ENCODE measurements at places on chromosomes 7 and 10.

GRCh38 chr10:45404087-45404769 is 30.2 kb downstream of the ALOX5 start:
- no peak for DNase-seq

GRCh38 chr7:25481891-25482290 is 253.6 kb upstream of the NPVF start:
- no peak for DNase-seq

DNA sequence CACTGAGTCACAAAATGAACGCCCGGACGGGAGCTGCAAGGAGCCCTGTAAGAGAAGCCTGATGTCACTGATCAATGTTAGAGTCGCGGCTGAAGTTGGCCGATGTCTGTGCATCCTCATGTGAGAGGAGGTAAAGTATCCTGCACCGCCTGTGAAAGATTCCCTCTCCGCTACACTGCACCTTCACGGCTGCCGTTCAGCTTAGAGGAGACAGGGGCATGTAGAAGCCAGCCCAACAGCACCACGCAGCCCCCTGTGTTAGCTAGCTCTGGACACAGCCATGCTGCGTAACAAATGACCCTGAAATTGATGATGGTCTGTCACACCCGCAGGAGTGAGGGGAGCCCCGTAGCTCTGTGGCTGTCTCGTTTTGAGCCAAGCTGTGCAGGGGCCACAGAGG is 81.5 kb upstream of the DIP2C start:
- no peak for DNase-seq

DNA sequence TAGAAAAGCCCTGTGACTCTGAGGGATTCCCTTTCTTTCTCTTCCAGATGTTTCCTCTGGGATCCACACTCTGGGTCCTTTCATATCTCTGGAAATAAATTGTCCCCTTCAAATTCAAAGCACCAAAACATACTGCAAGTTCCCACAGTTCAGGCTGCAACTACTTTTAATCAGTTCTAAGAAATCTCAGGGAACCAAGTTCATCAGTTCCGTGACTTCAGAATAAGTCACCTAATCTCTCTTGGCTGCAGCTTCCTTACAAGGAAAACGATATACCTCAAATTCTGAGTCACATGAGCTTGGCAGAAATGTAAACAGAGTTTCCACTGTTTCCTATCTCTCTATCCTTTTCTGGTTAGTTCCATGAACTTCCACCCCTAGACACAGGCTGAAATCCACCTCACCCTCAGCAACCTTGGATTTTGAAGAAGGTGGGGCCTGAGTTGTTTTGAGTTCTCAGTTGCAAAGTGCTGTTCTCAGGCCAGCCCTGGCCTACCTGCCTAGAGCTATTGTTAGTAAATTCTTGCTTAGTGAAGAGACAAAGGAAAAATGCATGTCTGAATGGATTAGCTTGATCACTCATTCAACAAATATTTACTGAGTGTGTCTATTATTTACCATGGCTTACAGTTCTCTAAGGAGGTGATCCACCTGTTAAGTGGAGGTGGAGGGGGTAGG is 59.3 kb upstream of the IL6 start:
- no peak for DNase-seq

DNA sequence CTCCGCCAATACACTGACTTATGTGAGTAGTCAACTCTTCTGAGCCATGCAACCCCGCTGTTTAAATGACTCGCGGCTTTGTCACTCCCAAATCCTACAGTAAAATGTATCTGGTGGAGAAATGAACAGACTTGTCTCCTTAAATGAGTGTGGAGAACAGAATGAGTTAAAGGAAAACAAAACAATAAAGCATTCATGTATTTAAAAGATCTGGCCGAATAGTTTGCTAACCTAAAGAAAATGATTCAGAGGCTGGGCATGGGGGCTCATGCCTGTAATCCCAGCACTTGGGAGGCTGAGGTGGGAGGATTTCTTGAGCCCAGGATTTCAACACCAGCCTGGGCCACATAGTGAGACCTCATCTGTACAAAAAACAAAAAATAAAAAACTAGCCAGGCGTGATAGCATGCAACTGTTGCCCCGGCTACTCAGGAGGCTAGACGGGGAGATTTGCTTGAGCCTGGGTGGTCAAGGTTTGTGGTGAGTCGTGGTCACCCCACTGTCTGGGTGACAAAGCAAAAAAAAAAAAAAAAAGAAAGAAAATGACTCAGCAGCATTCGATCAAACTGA is 86.5 kb upstream of the PFKP start:
- no peak for DNase-seq

DNA sequence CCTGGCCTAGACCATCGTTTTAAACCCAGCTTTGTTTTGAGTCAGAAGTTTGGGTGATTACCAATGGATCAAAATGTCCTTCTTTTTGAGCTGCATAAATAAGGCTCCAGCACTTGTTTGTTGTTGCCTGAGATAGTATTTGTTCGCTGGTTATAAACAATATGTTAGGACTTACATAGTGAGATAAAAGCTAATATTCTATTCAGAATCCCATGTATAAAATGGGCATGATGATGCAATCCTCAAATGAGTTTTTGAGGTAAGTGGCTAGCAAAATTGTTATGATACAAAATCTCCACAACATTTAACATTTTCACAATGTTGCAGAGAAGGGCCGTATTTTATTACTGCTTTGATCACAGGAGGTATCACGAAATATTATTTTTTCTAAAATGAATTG is 48.5 kb downstream of the CFAP43 start:
- DNase-seq = no peak
